Vein endothelial cell (primary cell): ENCODE measurements at places on chromosomes 2 and 18. TPM values are rescaled to one million over a fixed set of nuclear protein-coding genes. Genes with fewer than 3 reads are reported as not detected.

DSG2 gene
- total RNA-seq = 0.19 TPM in 1 of 2 replicates, not detected in the other

MARCHF4 gene
- total RNA-seq = 4.9 and 5.3 TPM in 2 replicates

NEURL3 gene
- 0.33 TPM in 1 of 2 replicates, not detected in the other for total RNA-seq

ITSN2 gene
- total RNA-seq = 66.3 and 70.6 TPM in 2 replicates

TLX2 gene
- not detected in 2 replicates for total RNA-seq

CNRIP1 gene
- 46.4 and 48.7 TPM in 2 replicates for total RNA-seq

MAPRE2 gene
- 80.0 and 93.1 TPM in 2 replicates for total RNA-seq

TEX44 gene
- not detected in 2 replicates for total RNA-seq

ITPRIPL1 gene
- total RNA-seq = 2.9 and 3.4 TPM in 2 replicates

SIGLEC15 gene
- 0.19 TPM in 1 of 2 replicates, not detected in the other for total RNA-seq

ABCG8 gene
- total RNA-seq = not detected in 2 replicates

CCDC148 gene
- 0.33 and 0.48 TPM in 2 replicates for total RNA-seq

USP37 gene
- total RNA-seq = 9.1 and 12.4 TPM in 2 replicates

DGUOK gene
- 44.9 and 53.9 TPM in 2 replicates for total RNA-seq

ATP6V1C2 gene
- total RNA-seq = under 0.01 and 0.10 TPM in 2 replicates

MAP3K19 gene
- total RNA-seq = not detected in 2 replicates

GLB1L gene
- 5.7 and 6.9 TPM in 2 replicates for total RNA-seq

UPP2 gene
- not detected in 2 replicates for total RNA-seq

ASPRV1 gene
- total RNA-seq = 0.33 and 0.38 TPM in 2 replicates

FAM237A gene
- not detected in 2 replicates for total RNA-seq

PTPRN gene
- not detected in 2 replicates for total RNA-seq

PCARE gene
- total RNA-seq = not detected in 2 replicates

RUFY4 gene
- 0.29 TPM in 1 of 2 replicates, not detected in the other for total RNA-seq

CABYR gene
- 1.6 and 4.1 TPM in 2 replicates for total RNA-seq

STON1 gene
- total RNA-seq = 4.8 and 6.2 TPM in 2 replicates

GPBAR1 gene
- 0.10 and 0.33 TPM in 2 replicates for total RNA-seq

CIAO1 gene
- total RNA-seq = 88.9 and 125 TPM in 2 replicates

ARHGAP25 gene
- total RNA-seq = 5.2 and 8.2 TPM in 2 replicates

FEV gene
- not detected in 2 replicates for total RNA-seq

TMEM37 gene
- total RNA-seq = 0.19 and 0.33 TPM in 2 replicates

GATA6 gene
- total RNA-seq = 8.3 and 14.7 TPM in 2 replicates

CDH2 gene
- total RNA-seq = 5.8 and 7.5 TPM in 2 replicates

ALLC gene
- not detected in 2 replicates for total RNA-seq

ARHGEF4 gene
- under 0.01 TPM in 1 of 2 replicates, not detected in the other for total RNA-seq

RBKS gene
- 0.33 and 0.86 TPM in 2 replicates for total RNA-seq

SLC11A1 gene
- under 0.01 and 0.10 TPM in 2 replicates for total RNA-seq

CIB4 gene
- total RNA-seq = not detected in 2 replicates

LIMS4 gene
- total RNA-seq = 65.4 and 111 TPM in 2 replicates

COL4A4 gene
- under 0.01 TPM in 1 of 2 replicates, not detected in the other for total RNA-seq

PSMA8 gene
- total RNA-seq = not detected in 2 replicates

FIGLA gene
- not detected in 2 replicates for total RNA-seq

PAX8 gene
- 0.48 and 1.3 TPM in 2 replicates for total RNA-seq
